ENCODE measurements at places on chromosomes 11 and 22.

DNA sequence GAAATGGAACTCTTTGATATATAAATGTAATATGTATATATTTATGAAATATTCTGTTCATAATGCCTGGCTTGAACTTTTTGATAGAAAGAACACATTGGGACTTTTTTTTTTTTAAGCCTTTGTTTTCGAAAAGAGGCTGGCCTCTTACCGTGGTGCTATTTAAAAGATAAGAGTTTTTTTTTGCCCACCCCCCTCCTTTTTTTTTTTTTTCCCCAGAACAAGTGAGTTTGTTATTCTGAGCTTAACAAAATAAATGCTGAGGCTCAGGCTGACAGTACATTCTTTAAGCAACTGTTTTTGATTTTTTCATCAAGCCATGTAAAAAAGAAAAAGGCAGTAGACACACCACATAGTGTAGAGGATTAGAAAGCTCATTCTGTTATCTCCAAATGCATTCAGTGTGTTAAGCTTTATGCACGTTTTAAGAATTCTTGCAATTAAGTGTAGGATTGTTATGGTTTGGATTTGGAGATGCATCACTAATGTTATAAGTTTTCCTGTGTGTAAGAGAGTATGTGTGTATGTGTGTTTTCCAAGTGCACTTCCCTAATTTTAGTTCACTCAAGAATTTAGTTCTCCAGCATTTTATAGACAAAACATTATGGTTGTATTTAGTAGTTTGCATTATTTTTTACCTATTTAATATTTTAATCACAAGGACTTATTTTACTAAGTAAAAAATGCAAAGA is 12.0 kb downstream of the PDHX start:
- no peak for DNase-seq

DNA sequence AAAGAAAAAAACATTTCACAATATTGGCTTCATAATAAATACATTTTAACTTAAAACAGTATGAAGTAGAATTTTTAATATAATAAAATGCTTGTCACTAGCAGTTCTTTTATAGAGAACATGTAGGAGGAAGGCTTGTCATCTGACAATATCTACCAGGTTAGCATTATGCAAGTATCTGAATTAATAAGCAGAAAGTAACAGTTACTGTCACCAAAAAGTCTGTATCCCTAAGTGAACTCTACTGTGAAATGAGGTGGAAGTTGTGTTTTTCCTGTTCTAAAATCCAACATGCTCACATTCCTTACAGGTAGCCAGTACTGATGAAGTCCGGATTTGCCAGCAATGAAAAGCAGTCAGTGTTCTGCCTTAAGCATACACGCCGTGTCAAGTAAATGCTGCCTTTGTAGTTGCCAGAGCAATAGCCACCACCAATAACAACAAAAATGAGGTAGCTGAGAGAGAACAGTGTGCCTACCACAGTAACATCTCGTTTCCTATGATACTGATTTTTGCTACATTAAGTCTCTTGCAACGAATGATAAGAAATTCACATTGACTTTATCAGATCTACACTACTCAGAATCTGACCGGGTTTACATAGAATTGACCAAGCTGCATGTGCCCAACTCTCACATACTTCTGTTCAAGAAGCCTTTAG is 95.5 kb downstream of the SIK3 start:
- DNase-seq: no peak

DNA sequence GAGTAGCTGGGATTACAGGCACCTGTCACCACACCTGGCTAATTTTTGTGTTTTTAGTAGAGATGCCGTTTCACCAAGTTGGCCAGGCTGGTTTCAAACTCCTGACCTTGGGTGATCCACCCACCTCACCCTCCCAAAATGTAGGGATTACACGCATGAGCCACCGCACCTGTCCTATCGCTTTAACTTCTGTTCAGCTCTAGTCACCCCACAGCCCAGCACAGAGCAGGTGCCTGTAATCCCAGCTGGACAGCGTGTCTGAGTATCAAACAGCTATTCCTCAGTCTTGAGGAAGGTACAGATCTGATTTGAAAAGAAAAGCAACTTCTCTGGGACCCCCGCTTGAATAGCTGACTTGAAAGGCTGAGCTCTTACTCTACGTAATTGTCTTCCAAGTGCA is 149.1 kb downstream of the CTTN start:
- no peak for DNase-seq

- no peak for DNase-seq
Measured at GRCh38 chr11:48081151-48082010, 101.0 kb downstream of the PTPRJ start.

DNA sequence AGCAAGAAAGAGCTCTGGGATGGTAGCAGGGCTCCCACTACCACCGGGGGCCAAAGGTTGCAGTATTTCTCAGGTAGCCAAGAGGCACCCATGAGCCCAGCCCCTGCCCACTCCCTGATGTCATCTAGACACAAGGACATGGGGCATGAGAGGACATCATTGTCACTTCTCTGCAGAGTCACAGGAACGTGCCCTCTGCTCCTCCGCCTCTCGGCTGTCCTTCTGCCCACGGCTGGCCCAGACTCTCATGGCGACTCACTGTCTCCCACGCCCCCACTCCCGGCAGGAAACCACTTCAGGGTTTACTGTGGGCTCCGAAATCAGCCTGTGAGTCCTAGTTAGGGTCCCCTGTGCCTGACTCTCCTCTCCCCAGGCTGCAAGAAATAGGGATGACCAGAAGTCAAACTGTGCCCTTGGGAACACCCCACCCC is 1.8 kb upstream of the GAL start:
- no peak for DNase-seq
